ENCODE measurements at places on chromosomes 11 and 22.

DNA sequence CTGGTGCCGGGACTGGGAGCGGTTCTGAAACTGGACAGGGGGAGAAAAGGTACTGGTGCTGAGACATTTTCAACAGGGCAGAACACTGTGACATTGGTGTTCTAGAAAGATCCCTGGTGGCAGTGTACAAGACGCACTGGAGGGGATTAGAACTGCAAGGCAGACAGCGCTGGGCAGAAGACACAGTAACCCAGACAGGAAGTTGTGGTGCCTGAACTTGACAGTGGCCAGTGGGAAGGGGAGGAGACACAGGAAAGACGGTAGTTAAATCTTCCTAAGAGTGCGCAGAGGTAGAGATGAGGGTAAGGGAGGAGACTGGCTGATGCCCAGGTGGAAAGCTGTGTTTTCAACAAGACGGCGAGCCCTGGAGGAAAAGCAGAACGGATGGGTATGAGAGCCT is 24.5 kb downstream of the FAM227A start:
- DNase-seq = peak; percentile 12

- DNase-seq = no peak
Observed at GRCh38 chr11:7437696-7438095, 47.6 kb upstream of the OLFML1 start.

GRCh38 chr11:30825723-30826122 is 239.6 kb upstream of the MPPED2 start:
- no peak for DNase-seq

DNA sequence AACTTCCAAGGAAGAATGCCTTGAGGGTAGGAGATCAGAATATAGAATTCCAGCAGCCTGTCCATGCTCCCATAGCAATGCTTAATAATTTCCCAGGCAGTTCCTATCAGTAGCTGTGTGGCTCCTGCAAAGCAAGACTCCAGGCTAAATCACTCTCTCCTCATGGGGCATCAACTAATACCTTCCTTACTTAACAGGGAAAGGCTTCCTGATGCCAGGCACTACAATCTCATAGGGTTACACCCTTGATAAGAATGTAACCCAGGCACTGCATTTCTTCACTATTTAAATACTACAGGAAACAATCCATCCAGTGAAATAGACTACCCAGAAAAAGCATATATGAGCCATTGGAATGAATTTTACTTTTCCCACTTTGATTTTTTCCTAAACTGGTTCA is 615.0 kb upstream of the ARHGAP42 start:
- DNase-seq = no peak

- DNase-seq = no peak
Observed at GRCh38 chr11:91997226-91997625, 227.4 kb upstream of the FAT3 start.

Data from activated CD4-positive, alpha-beta T cell treated with anti-CD3 and anti-CD28 coated beads, Interleukin-2, Interleukin-6, amounts not matched to agents 100 ng/mL and 50 ng/mL, durations not matched to agents 16 hours and 8 hours (primary cell).